NCI-H1048 (cell line): ENCODE measurements at places on chromosomes 1 and 21.

GRCh38 chr1:153288634-153289275 is 24.0 kb downstream of the PGLYRP3 start:
- DNase-seq, result no peak

DNA sequence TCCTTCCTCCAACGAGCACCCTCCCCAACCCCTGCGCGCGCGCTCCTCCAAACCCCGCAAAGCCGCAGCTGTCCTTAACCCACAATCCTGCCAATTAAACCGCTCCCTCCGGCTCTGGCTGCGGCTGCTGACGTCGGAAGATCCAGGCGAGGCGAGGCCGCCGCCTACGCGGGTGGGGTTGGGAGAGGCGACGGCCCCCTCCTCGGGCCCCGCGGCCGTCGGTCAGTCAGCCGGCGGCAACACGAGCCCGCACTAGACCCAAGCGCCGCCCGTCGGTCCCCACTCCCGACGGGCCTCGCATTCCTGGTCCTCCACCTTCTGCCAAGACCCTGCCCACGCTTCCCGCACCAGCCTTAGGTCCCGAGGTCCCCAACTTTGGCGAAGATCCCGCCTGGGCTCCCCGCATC is 75.4 kb downstream of the VWA5B1 start:
- DNase-seq, result no peak

- peak; percentile 70 for DNase-seq
These were observed 2.8 kb upstream of the IGSF8 start for GRCh38 chr1:160101037-160101716.

- no peak for DNase-seq
These were observed 27.1 kb upstream of the PLEKHM2 start for GRCh38 chr1:15657021-15657420.
